ENCODE measurements at places on chromosomes 1 and 21.

- DNase-seq: no peak
These were observed 56.9 kb downstream of the RHBG start for GRCh38 chr1:156425943-156426342.

- peak; percentile 36 for DNase-seq
These were observed 180.6 kb upstream of the EDN2 start for GRCh38 chr1:41664861-41665640.

DNA sequence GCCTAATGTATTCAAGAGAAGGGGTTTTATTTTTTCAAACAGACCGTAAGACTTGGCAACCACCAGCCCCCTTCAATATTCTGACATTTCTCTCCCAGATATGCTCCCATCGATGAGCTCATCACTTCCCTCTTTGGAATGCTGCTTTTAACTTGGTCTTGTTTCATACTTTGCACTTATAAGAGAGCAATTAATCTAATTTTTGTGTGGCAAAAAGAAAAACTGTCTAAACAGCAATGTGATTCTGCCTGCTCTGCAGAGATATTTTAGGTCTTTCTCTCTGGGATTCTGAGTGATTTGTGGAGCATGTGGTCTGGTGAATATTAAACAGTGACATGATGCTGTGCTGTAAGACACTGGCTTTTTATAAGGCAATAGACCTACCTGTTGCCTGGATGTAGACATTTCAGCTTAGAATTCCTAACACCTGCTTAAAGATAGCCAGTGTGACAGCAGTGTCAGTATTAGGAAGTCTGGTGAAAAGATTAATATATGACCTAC lies 284.8 kb downstream of the BACH1 start:
- DNase-seq: no peak

- DNase-seq: peak; percentile 39
These were observed 9.6 kb upstream of the ADARB1 start for GRCh38 chr21:45064618-45065399.

DNA sequence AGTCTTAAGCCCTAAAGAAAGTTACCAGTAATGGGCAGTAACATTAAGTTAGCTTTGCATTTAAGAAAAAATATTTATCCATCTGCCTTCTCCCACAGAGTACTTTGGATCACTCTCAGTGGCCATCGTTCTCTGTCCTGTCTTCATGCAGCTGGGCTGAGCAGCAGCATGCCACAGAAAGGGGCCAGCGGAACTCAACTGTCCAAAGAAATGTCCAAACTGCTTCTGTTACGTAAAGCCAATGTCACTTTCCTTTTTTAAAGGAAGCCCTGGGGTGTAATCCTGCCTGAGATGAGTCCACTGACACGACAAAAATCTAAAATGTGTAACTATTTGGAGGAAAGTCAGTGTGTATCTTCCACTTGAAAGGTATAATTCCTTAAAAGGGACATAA lies 291.6 kb downstream of the SMYD3 start:
- DNase-seq: no peak

- no peak for DNase-seq
These were observed 327.5 kb downstream of the SETD4 start for GRCh38 chr21:35732788-35733187.

GRCh38 chr1:53061859-53062707 lies at the start of gene PODN:
Gene PODN, plus strand, starts transcription at chr1:53062213. Its CDS starts 7,643 bp downstream, at chr1:53069856.
- DNase-seq: no peak

DNA sequence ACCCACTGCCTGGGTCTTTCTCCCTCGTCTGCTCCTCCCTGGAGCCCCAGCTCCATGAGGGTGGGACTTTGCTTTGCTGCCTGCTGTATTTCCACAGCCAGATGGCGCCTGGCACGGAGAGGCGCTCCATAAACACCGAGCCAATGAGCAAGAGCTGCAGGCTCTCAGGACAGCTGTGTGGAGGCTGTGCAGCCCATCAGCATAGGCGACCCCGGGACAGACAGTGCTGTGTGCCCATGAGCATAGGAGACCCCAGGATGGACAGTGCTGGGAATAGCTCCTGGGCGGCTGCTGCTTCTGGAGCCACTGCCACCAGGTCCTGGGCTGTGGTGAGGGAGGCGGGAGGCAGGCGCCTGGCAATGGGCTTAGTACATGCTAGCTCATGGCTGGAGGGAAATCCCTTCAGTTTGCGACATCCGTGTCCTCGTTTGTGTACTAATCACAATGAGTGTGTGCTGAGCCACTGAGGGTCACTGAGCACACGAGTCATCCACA lies 29.2 kb downstream of the CEP104 start:
- peak; percentile 77 for DNase-seq

DNA sequence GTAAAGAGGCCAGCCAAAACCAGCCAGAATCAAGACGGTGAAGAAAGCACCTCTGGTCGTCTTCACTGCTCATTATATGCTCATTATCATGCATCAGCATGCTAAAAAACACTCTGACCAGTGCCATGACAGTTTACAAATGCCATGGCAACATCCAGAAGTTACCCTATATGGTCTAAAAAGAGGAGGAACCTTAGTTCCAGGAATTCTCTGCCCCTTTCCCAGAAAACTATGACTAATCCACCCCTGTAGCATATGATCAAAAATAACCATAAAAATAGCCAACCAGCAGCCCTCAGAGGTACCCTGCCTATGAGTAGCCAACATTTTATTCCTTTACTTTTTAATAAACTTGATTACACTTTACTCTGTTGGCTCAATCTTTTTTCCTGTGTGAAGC lies 34.2 kb upstream of the PBX1 start:
- no peak for DNase-seq

GRCh38 chr1:78304761-78305160 lies 186.0 kb upstream of the PTGFR start:
- no peak for DNase-seq

DNA sequence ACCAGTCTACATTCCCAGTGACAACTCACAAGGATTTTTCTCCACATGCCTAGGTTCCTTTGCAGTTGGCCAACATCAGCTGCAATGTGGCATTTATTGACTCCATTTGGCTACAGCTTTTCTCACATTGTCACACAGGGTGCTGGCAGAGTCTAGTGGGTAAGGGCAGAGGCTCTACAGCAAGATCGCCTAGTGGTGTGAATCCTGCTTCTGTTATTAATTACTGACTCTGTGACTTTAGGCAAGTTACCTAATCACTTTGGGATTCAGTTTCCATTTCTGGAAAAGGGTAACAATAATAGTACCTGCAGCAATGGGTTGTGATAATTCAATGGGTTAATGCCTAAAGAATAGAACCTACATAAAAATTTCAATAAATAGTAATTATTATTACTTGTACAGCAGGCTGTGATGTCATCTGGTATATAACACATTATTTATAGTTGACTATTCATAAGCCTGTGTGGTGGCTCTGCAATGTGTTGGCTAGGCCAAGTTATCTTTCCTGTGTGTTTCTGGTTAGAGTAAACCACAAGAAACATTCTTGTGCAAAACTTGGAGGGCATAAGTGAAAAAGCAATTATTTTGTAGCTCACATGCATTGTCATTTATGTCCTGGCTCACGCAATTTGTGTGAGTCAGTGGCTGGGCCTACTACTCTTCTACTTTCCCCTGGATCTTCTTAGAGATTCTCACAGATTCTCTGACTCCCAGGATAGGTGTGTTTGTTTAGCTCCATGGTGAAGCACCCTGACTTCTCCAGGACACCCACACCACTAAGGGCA lies 59.5 kb downstream of the PTGS2 start:
- no peak for DNase-seq

GRCh38 chr1:46630719-46631118 lies 14.1 kb upstream of the MOB3C start:
- no peak for DNase-seq

DNA sequence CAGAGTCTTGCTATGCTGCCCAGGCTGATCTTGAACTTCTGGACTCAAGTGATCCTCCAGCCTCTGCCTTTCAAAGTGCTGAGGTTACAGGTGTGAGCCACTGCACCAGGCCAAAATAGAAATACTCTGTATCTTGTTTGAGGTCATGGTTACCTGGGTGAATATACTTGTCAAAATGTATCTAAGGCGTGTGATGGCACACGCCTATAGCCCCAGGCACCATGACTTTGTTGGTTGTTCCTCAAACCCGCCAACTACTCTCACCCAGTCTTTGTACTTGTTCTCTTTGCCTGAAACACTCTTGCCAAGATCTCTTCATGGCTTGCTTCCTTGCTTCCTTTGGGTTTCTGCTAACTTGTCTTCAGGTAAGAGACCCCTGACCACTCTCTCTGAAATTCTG lies 38.0 kb upstream of the RGS5 start:
- DNase-seq: no peak

DNA sequence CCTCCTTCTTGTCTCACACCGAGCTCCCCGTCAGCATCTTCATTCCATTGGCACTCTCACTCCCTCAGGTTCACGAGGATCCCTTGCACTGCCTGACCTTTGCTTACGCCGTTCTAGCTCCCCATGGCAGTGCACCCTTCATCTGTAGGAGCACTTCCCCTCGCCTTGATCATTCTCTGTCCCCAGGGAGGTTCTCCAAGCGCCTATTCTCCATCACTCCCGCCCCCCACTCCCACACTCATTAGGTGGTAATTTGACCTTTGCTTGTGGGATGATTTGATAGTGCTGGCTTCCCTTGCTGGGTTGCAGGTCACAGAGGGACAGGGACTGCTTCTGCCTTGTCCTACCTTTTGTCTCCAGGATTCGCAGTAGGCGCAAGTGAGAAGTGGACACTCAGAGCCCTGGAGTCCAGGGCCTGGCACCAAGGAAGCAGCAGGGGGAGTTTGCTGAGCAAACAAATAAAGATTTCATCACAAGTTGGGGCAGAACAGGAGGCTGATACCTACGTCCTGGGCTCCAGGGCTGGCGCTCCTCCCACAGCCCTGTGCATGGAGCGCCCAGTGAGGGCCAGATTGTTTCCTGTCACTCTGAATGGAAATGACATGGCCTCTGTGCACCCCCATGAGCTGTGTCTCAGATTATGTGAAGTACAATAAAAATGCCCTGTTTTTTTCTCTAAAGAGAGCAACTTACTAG lies 82.0 kb upstream of the RUNX3 start:
- DNase-seq: no peak

GRCh38 chr1:101732261-101732660 lies 264.5 kb downstream of the OLFM3 start:
- no peak for DNase-seq

DNA sequence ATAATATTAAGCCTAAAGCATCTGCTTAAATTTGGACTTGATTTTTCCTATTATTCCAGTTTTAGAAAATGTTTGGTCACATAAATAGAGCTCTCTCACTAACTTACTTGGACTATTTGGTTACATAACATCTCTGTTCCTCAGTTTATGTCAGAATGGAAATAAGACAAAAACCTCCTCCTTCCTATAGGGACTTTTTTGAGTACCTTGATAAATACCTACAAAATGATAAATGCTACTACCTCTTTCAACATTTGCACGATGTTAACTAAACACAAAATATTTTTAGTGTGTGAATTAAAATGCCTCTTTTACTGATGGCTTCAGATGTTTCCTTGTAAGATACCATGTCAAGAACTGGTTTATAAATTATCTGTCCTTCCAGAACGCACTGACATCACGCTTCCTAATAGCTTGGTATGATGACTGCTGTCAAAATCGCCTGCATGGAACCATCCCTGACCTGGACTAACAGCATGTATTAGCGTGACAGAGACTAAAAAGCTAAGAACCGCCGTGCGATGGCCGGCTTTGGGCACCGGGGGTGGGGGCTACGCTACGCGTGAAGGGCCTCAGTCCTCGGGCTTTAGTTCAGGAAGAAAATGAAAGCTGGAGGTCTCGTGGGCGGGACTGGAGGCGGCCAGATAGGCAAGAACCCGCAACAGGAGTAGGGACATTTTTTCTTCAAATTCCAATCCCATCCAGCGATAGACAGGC lies 133.2 kb upstream of the BARHL2 start:
- DNase-seq: peak; percentile 42

GRCh38 chr1:41461790-41462679 lies 22.4 kb downstream of the EDN2 start:
- DNase-seq: no peak

GRCh38 chr1:43143441-43143888 lies 28.6 kb downstream of the EBNA1BP2 start:
- DNase-seq: peak; percentile 75

- DNase-seq: no peak
These were observed 244.9 kb downstream of the KCNJ6 start for GRCh38 chr21:37671381-37671780.

GRCh38 chr1:1361982-1362423 lies 3.6 kb upstream of the MXRA8 start:
- peak; percentile 61 for DNase-seq

- DNase-seq: no peak
These were observed 59.1 kb upstream of the PDC start for GRCh38 chr1:186519982-186520381.

GRCh38 chr1:176838276-176838995 lies 326.1 kb downstream of the ASTN1 start:
- DNase-seq: no peak

GRCh38 chr1:152539901-152540300 lies 25.6 kb downstream of the CRCT1 start:
- DNase-seq: no peak

GRCh38 chr1:68217060-68217554 lies 15.2 kb downstream of the WLS start:
- DNase-seq: no peak

- no peak for DNase-seq
These were observed 196.1 kb downstream of the AMY1C start for GRCh38 chr1:103945774-103946173.

GRCh38 chr21:38861056-38861455 lies 55.3 kb downstream of the ETS2 start:
- no peak for DNase-seq

- peak; percentile 20 for DNase-seq
These were observed 24.6 kb downstream of the RUNX3 start for GRCh38 chr1:24905355-24905978.

DNA sequence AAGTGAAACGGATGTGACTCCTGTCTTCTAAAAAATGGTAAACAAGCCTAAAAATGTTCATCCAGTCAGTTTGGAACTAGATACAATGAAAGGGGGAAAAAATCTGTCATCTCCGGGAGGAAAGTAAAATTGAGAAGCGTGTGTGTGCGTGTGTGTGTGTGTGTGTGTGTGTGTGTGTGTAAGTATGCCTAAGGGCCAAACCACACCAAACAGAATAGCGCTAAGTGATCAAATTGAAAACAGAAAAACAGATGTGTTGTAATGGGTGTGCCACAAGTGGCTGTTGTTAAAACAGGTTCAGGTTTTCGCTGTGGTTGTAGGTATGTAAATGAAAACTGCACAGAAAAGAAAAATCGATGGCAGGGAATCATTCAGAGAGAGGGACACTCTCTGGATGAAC lies 106.7 kb downstream of the RNF220 start:
- no peak for DNase-seq

DNA sequence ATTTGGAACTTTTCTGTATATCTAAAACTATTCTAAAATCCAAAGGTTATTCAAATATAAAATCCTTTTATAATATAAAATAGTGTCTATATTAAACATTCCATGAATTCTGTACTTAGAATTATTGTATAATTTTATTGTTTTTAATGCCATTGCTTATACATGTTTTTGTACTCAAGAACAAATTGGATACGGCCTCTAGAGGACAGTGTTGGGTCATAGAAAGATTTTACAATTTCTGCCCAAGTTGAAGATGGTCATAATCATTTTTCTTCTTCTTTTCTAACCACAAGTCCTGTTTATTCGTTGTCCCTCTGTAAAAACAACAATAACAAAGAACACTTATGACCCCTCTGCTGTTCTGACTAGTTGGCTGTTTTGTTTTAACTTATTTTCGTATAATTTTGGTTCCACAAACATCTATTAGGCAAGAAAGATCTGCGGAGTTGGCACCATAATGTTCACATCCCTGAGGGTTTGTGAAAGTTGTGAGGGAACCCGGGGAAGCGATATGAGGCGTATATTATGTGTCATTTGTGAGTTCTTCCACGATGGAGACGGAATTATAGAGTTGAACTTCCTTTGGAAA lies 75.7 kb upstream of the KIF26B start:
- DNase-seq: no peak
